ENCODE measurements at places on chromosomes 11 and 22. TPM values are rescaled to one million over a fixed set of nuclear protein-coding genes. Genes with fewer than 3 reads are reported as not detected.

The ABTB2 gene
- polyA plus RNA-seq, result 8.7 TPM

The MCAM gene
- polyA plus RNA-seq, result 220 TPM

The OR6A2 gene
- not detected for polyA plus RNA-seq

The CALCA gene
- not detected for polyA plus RNA-seq

The KRTAP5-11 gene
- not detected for polyA plus RNA-seq

The C22orf31 gene
- 2.2 TPM for polyA plus RNA-seq

The MS4A12 gene
- not detected for polyA plus RNA-seq

The RFPL3 gene
- polyA plus RNA-seq, result 0.25 TPM

The ZPR1 gene
- polyA plus RNA-seq, result 37.1 TPM

The SORL1 gene
- polyA plus RNA-seq, result 3.3 TPM

The SELENOH gene
- 75.3 TPM for polyA plus RNA-seq

The TMEM191B gene
- polyA plus RNA-seq, result not detected

DNA sequence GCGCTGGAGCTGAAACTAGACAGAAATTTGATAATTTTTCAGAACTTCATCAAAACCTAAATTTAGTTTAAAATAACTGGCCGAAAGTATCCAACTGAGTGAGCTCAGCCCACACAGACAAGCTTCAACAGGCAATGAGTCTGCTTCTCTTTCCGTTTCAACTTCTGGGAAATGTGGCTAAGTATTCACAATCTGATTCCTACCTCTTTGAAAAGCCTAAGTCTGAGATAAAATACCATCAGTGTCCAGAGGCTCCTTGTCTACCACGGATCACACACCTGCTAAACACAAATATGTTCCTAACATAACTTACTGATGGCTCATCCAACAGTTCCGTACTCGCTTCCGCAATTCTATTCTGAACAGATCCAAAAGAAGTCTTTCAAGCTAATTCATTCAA is 8.5 kb downstream of the SIK3 start:
- no peak for DNase-seq

DNA sequence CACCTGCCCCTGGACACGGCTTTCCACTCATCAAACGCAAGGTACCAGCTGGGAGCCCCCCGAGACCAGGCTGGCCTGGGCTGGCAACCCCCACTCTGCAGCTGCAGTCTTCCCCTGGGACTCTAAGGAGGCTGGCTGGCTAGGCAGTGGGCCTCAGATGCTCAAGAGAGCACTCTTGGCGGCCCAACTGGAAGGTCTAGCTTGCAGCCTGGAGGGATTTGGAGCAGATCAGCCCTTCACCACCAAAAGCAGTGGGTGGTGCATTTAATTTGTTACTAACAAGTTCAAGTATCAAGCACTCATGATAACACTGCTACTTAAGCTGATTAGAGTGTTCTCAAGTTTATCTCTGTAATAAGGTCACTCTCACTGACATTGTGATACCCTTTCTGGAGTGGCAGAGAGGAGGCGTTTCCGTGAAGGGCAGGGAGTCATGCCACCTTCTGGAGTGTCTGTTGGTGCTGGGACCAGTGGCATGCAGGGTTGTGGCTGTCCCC is 21.5 kb downstream of the C22orf23 start:
- DNase-seq, result no peak

GRCh38 chr11:46106530-46107407 is 14.5 kb downstream of the PHF21A start:
- no peak for DNase-seq

GRCh38 chr11:105881027-105881426 is 141.0 kb downstream of the MSANTD4 start:
- no peak for DNase-seq

DNA sequence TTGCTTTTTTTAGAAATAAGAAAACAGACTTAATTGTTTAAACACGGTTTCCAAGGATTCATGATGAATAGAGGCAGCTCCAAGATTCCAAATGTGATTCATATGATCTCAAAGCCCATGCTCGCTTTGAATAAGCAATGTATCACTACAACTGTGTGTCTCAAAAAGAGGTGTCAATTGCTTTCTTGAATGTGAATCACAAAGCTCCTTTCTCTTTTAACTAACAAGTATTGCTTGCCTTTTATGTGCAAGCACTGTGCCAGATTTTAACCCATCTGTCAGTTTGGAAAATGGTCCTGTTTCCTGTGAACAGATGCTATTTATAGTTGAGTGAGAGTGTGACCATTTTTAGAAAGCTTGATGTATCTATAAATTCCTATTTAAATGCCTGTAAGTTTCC is 6.5 kb downstream of the OOSP1 start:
- DNase-seq, result no peak

DNA sequence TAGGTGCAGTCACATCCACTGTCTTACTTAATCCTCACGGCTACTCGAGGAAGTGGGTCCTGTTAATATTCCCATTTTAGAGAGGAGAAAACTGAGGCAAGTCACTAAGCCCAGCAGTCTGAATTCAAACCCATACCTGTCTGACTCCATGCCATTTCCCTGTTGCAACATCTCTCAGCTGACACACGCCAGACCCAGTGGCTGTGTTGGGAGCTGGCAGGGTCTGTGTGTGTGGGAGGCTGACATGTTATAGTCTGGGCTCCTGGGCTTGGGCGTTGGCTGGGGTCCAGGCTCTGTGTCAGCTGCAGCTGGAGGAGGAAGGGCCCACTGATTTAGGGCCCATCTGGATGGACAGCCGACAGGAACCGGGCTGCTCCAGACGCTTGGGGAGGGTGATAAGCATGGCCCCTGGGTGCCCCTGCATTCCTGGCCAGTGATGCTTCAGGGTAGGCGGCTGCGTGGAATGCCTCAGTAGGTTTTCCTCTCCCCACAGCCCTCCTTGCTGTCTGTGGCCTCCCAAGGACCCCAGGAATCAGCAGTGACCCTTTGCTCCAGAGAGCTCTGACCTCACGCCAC is 562.5 kb downstream of the MN1 start:
- peak; percentile 62 for DNase-seq

DNA sequence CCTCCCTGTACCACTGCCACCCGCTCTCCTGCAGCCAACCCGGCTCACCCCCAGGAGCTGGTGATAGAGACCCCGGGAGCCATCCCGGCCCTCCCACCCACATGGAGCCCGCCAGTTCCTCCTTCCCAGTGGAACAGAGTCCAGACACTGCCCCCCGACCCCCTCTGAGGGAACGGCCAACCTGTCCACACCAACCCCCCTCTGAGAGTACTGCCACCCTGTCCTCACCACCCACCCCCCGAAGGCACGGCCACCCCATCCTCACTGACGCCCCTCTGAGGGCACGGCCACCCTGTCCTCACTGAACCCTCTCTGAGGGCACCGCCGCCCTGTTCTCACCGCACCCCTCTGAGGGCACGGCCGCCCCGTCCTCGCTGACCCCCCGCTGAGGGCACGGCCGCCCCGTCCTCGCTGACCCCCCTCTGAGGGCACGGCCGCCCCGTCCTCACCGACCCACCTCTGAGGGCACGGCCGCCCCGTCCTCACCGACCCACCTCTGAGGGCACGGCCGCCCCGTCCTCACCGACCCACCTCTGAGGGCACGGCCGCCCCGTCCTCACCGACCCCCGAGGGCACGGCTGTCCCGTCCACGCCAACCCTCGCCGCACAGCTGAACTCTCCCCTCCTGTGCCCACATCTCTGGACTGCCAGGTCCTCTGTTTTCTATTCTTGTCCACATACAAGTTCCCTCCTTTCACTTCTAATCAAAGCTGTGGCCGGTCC is 18.0 kb downstream of the TOLLIP start:
- no peak for DNase-seq

DNA sequence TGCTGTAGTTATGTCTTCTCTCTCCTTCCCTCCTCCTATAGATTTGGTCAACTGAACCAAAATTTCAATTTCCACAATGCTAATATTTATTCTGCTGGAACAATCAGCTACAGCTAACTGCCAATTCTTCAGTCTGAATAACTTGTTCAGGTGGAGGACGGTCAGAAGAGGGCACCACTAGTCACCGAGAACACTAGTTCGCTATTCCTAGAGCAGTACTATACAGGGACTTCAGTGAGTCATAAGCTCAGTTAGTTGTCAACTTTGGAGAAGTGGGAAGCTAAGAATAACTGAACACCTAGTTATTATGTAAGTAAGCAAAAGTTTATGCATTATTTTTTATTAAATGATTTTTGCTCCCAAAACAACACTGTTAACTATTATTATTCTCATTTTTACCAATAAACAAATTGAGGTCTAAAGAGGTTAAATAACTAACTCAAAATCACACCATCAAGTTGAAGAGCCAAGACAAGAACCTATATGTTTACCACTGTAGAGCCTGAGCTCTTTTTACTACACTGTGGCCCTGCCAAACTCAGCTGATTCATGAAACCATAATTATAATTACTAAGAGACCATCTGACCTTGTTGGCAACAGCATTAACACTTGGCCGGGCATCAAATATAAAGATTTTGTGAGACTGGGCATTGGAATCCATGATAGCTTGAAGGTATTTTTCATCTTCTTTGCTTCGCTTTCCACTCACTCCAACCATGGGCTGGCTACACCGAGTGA is 59.0 kb downstream of the CEP57 start:
- peak; percentile 34 for DNase-seq

DNA sequence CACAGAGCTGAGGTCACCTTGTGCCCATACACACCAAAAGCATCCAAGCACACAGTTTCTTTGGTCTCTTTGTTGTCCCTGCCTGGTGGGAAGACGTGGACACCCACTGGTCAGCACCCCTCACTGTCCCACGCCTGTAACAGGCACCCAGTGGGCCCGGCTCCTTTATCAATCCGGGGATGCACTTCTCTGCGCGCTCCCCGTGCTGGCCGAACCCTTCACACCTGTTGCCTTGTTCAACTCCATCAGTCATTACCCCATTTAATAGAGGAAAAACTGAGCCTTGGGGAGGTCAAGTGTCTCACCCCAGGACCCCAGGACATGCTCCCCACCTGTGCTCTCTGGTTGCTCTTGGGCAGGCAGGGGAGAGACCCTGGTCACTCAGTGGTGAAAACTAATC is 49.7 kb upstream of the FGF3 start:
- DNase-seq, result no peak

- no peak for DNase-seq
Observed at GRCh38 chr11:3835751-3836150, 5.0 kb downstream of the RHOG start.

DNA sequence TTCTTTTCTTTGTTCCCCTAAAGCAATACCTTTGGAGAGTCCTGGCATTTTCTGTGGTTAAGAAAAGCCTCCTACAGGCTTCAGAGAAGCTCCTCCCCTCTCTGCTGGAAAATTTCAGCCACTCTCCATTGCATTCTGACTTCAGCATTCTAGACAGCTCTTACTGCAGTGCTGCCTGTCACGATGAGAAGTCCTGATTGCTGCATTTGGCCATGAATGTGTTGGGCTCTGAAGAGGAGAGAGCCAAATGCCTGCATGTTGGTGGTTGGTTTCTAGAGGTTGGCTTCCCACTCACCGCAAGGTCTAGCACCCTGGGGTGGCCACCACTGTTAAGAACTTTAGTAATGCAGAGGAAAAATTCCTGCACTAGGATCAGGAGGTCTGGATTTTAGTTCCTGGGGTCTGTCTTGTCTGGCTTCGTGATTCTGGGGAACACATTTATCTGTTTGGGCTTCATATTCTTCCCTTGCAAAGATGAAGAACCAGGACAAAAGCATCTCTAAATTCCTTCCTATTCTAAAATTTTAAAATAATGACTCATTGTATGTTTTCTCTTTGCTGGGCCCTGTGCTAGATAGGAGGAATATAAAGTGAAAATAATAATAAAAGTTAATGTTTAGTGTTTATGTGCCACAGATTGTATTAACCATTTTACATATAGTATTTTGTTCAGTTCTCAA is 38.1 kb downstream of the COA4 start:
- DNase-seq, result no peak

DNA sequence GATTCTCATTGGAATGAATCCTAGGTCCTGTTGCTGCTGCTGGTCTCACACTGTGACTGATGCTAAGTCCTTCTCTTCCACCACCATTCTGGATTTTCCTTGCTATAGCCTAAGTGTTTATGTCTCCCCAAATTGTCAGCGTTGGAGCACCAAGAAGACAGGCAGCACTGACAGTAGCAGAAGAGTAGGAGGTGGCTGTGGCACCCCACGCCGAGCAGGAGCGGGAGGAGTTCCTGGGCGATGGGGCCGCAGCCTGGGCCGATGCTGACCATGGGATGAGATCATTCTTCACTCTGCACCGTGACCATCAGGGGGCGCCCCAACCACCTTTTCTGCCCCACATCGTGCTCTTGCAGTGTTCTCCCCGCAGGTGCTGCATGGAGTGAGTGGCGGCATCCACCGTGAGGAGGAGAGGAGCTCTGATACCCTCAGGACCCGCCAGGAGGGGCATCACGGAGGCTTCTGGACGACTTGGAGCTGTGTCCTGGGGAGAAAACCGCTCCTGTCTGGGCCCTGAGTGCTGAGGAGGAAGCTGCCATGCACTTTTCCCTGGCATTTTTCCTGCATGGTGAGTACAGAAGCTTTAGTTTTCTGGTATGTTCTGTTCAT is 57.0 kb downstream of the LRRC74B start:
- DNase-seq, result peak; percentile 29

GRCh38 chr11:12719221-12719620 is 45.0 kb downstream of the TEAD1 start:
- DNase-seq, result no peak

GRCh38 chr22:36081023-36081431 is 52.4 kb upstream of the RBFOX2 start:
- DNase-seq, result peak; percentile 34

GRCh38 chr11:132032555-132032954 is 662.1 kb downstream of the NTM start:
- DNase-seq, result no peak

DNA sequence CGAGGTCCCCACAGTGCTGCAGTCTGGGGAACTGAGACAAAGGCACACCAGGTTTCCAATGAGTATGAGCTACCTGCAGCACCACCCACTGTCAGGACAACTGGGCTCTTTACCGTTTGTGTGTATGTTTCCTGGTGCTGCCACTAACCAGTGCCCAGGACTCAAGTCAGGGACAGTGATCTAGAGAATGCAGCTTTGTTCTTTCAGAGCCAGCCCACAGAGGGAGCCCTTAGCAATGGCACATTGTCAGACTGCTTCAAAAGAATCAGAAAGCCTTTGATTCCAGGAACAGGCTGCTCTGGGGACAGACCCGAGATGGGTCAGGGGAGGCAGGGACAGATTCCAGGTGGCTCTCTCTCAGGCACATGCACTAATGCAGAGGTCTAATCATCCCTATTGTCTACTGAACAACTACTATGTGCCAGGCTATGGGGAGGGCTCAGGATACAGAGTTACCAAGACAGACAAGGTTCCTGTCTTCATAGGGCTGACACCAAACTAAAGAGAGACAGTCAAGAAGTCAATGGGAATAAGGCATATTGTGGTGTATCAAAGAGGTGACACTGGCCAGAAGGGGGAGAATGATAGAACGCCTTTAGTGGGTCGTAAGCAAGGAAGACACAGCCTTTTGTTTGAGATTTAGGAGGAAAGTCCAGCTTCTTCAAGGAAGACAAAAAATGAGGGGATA is 103.7 kb downstream of the VPREB1 start:
- DNase-seq, result no peak

DNA sequence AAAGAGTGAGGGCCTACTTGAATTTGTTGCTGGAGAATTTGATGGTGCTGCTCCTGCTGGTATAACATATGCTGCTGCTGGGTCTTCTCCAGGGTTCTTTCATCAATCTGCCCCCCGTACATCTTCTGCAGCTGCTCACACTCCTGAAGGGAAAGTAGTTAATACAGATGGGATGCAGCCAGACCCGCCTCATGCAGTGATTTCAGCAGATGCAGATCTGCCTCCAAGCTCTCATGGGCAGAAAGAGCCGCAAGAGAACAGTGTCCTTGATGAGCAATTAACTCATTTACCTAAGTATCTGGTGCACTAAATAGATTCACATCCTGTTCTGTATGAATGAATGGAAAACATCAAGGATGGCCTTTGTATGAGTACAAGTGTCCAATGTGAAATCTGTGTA is 24.8 kb upstream of the APOA1 start:
- DNase-seq, result no peak
